Activated CD8-positive, alpha-beta memory T cell treated with anti-CD3 and anti-CD28 coated beads, Interleukin-2, amount 10 ng/mL, durations not matched to agents 7 days and 5 days (primary cell): ENCODE measurements at places on chromosomes 6 and 20. TPM values are rescaled to one million over a fixed set of nuclear protein-coding genes. Genes with fewer than 3 reads are reported as not detected.

RGL2 gene
- total RNA-seq = 34.7 TPM

SLC24A3 gene
- not detected for total RNA-seq

LRRC1 gene
- total RNA-seq = 4.6 TPM

BHLHE23 gene
- not detected for total RNA-seq

TNFRSF21 gene
- 0.40 TPM for total RNA-seq

FLRT3 gene
- total RNA-seq = not detected

PPIL6 gene
- 0.21 TPM for total RNA-seq

WDR46 gene
- 78.4 TPM for total RNA-seq

C6orf52 gene
- 2.7 TPM for total RNA-seq

NKX2-4 gene
- not detected for total RNA-seq

KIAA1755 gene
- total RNA-seq = not detected

GSTA2 gene
- not detected for total RNA-seq

LHFPL5 gene
- not detected for total RNA-seq

GHRH gene
- not detected for total RNA-seq

ARFGEF3 gene
- 0.15 TPM for total RNA-seq

PFDN4 gene
- 20.7 TPM for total RNA-seq

CRISP2 gene
- total RNA-seq = not detected

NRN1 gene
- 1.7 TPM for total RNA-seq

SYCP2L gene
- 0.37 TPM for total RNA-seq

TMEM217 gene
- 2.7 TPM for total RNA-seq

HLA-DRA gene
- 313 TPM for total RNA-seq

MLIP gene
- not detected for total RNA-seq

SLC44A4 gene
- not detected for total RNA-seq

PLN gene
- total RNA-seq = not detected

TIAM2 gene
- total RNA-seq = 14.6 TPM

TCEA2 gene
- 57.4 TPM for total RNA-seq

PRRT1 gene
- 0.28 TPM for total RNA-seq

EPHA7 gene
- total RNA-seq = not detected

CPNE5 gene
- total RNA-seq = 0.94 TPM

MCCD1 gene
- not detected for total RNA-seq

PCSK2 gene
- total RNA-seq = not detected

POM121L2 gene
- not detected for total RNA-seq

PRDM13 gene
- not detected for total RNA-seq

SULF2 gene
- 2.0 TPM for total RNA-seq

MOG gene
- not detected for total RNA-seq

DEFB124 gene
- total RNA-seq = not detected
